PC-3 (cell line): ENCODE measurements at places on chromosomes 7 and 10. TPM values are rescaled to one million over a fixed set of nuclear protein-coding genes. Genes with fewer than 3 reads are reported as not detected.
A peak's percentile ranks its signal among the peaks of the same experiment; 100 is the strongest.

GRCh38 chr10:6220418-6221191 lies 17.9 kb downstream of the PFKFB3 start:
- no peak overlapping the region for H3K27ac ChIP-seq
- H3K36me3 ChIP-seq = no peaks in the 10 kb centered on the region
- H3K27me3 ChIP-seq = no peaks in the 10 kb centered on the region

- H3K4me1 ChIP-seq = no peaks in the 10 kb centered on the region
- H3K27me3 ChIP-seq = no peaks in the 10 kb centered on the region
- H3K4me3 ChIP-seq = no peak overlapping the region
- no peak for DNase-seq
- no peak overlapping the region for H3K27ac ChIP-seq
- H3K36me3 ChIP-seq = no peaks in the 10 kb centered on the region
These were observed 490.0 kb downstream of the SH2D4B start for GRCh38 chr10:81027706-81028105.

- H3K27me3 ChIP-seq = no peaks in the 10 kb centered on the region
- H3K36me3 ChIP-seq = peaks cover 11% of the 10 kb centered on the region; the same call in 1 of the 2 replicates
- no peak for DNase-seq
- H3K27ac ChIP-seq = no peak overlapping the region
- H3K4me1 ChIP-seq = peaks cover 5% of the 10 kb centered on the region; the same call in 1 of the 2 replicates
- no peak overlapping the region for H3K4me3 ChIP-seq
These were observed 3.0 kb upstream of the BUB3 start for GRCh38 chr10:123150986-123151736.

DNA sequence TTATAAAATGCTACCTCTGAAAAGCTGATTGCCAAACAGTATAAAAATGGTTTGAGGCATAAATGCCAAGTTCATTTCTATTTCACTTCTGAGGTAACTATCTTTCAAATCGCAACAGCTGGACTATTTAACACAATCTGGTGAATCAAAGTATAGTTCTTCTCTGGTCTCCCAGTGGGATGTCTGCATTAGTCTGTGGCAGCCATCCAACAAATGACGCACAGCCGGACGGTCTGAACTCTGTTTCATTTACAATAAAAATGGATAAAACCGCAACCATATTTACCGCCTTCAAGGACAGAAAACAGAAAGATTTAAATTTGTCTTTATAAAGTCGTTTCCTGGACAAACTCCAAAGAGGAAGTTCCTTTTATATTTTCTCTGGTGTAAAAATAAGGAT lies 41.9 kb downstream of the ENO4 start:
- H3K4me1 ChIP-seq = peaks cover 67% of the 10 kb centered on the region
- H3K27ac ChIP-seq = peak overlapping the region; percentile 44
- H3K4me3 ChIP-seq = peak overlapping the region; percentile 34; the same call in 1 of the 2 replicates
- DNase-seq = peak; percentile 94

DNA sequence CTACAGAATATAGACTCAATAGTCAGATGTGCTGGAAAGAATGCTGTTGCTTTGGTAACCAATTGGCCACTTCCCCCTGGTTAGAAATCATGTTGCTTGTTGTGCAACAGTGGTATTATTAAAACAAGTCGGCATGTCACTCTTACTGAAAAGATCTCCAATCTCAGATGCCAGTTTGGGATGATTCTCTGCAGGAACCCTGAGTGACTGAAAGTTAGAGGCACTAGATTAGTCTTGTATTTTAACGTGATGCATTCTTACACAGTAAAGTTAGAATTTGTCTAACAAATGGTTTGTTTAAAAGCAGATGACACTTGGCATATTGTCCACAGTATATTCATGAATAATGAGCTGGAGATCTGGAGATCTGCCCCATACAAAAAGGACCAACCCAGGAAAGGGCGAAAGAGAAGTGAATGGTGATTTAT lies 287.6 kb downstream of the TWIST1 start:
- peaks cover 15% of the 10 kb centered on the region for H3K4me1 ChIP-seq
- no peak overlapping the region for H3K27ac ChIP-seq
- H3K27me3 ChIP-seq = no peaks in the 10 kb centered on the region
- no peaks in the 10 kb centered on the region for H3K36me3 ChIP-seq

DNA sequence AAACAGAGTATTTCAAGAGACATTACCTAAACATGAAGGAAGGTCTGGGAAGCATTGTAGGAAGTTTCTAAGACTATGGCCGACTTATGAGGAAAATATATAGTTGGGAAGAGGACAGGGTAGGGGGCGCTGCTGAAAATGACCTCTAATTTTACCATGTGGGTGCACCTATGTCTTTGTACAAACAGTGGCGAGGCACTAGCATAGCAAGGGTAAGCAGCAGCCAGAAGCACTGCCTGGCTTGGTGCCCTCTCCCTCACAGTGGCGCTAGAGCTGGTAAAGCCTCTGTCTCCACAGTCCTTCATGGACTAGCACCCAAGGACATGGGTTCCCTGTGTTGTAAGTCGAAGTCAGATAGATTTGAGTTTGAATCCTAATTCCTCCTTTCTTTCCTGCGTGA lies 461.2 kb downstream of the INHBA start:
- H3K27ac ChIP-seq = 0 out of 2 replicates have a peak overlapping the region, but pooled peaks have one; percentile 13
- DNase-seq = no peak
- no peaks in the 10 kb centered on the region for H3K36me3 ChIP-seq
- H3K4me3 ChIP-seq = no peak overlapping the region
- H3K27me3 ChIP-seq = no peaks in the 10 kb centered on the region

DNA sequence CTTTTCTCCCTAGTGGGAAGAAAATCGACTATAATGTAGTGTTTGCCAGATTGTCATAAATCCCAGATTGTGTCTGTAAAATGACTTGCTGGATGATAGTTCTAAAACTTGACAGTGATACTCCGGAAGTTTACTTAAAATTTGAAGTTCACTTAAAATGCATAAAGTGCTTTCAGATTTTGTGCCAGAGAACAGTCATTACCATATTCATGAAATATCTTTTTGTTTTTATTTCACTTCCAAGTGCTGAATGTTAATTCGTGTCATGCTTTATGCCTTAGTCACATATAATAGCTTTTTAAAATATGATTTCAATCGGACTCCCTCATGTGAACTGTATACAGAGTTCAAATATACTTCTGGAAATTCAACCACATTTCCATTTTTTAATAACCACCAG lies 30.4 kb downstream of the PRPF18 start:
- no peak overlapping the region for H3K27ac ChIP-seq
- H3K4me1 ChIP-seq = no peaks in the 10 kb centered on the region
- no peak overlapping the region for H3K4me3 ChIP-seq
- H3K27me3 ChIP-seq = no peaks in the 10 kb centered on the region

GRCh38 chr7:73626814-73627213 lies 2.5 kb upstream of the MLXIPL start:
- DNase-seq = peak; percentile 26
- no peak overlapping the region for H3K27ac ChIP-seq
- H3K4me1 ChIP-seq = peaks cover 5% of the 10 kb centered on the region; the same call in 1 of the 2 replicates
- no peaks in the 10 kb centered on the region for H3K36me3 ChIP-seq

DNA sequence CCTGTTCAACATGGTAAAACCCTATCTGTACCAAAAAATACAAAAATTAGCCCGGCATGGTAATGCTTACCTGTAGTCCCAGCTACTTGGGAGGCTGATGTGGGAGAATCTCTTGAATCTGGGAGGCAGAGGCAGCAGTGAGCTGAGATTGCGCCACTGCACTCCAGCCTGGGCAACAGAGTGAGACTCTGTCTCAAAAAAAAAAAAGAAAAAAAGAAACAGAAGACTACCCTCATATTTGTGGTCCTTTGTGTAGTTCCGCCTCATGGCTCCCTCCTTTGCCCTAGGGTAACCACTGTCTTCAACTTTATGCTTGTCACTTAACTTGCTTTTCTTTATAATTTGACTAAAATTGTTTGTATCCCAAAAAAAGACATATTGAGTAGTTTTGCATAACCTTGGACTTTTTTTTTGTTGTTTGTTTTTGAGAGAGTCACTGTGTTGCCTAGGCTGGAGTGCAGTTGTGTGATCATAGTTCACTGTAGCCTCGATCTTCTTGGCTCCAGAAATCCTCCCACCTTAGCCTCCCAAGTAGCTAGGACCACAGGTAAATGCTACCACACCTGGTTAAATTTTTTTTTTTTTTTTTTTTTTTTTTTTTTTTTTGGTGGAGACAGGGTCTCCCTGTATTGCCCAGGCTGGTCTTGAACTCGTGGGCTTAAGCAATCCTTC lies 3.7 kb downstream of the ZNF487 start:
- no peak for DNase-seq
- no peaks in the 10 kb centered on the region for H3K36me3 ChIP-seq
- peaks cover under 1% of the 10 kb centered on the region; the same call in 1 of the 2 replicates for H3K4me1 ChIP-seq
- H3K4me3 ChIP-seq = no peak overlapping the region
- no peaks in the 10 kb centered on the region for H3K27me3 ChIP-seq

GRCh38 chr10:124162774-124163354 lies 69.5 kb upstream of the CHST15 start:
- DNase-seq = no peak
- no peaks in the 10 kb centered on the region for H3K36me3 ChIP-seq
- H3K4me1 ChIP-seq = no peaks in the 10 kb centered on the region

- H3K4me1 ChIP-seq = peaks cover 18% of the 10 kb centered on the region
- H3K4me3 ChIP-seq = no peak overlapping the region
- DNase-seq = no peak
- no peaks in the 10 kb centered on the region for H3K36me3 ChIP-seq
These were observed 35.8 kb upstream of the LYZL1 start for GRCh38 chr10:29252811-29253689.

DNA sequence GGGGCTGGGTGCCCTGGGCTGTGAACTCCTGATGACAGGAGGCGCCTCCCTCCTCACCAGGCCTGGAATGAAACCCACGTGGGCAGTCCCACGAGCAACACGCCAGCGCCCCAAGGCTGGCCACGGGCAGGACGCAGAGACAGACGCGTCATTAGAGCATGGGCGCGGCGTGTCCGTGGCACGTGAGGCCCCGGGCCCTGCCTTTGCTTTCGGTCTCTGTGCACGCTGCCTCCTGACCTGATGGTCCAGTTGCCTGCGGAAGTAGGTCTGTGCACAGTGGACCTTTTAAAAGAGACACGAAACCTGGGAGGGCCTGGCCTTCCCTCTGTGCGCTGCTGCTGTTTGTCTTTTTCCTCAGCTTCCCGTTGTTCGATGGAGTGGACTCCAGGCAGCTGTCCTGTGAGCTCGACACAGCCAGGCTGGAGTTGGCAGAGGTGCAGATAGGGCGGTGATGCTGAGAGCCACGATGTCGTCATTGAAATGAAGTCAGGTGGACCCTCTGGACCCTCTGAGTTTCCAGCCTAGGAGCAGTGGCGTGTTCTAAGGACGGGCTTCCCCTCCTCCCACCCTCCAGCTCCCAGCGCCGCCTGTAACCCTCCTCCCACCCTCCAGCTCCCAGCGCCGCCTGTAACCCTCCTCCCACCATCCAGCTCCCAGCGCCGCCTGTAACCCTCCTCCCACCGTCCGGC lies 40.1 kb upstream of the CFAP46 start:
- DNase-seq = no peak
- no peak overlapping the region for H3K4me3 ChIP-seq
- H3K27me3 ChIP-seq = peaks cover 19% of the 10 kb centered on the region

GRCh38 chr7:41955893-41956675 lies 253.2 kb upstream of the INHBA start:
- peak; percentile 97 for DNase-seq
- H3K36me3 ChIP-seq = no peaks in the 10 kb centered on the region
- peaks cover 19% of the 10 kb centered on the region for H3K4me1 ChIP-seq
- peak overlapping the region; percentile 38 for H3K4me3 ChIP-seq
- H3K27ac ChIP-seq = no peak overlapping the region

GRCh38 chr7:155954550-155955366 lies 142.5 kb upstream of the SHH start:
- no peak overlapping the region for H3K27ac ChIP-seq
- DNase-seq = no peak
- no peak overlapping the region for H3K4me3 ChIP-seq
- no peaks in the 10 kb centered on the region for H3K27me3 ChIP-seq
- no peaks in the 10 kb centered on the region for H3K36me3 ChIP-seq

GRCh38 chr7:108226816-108227299 lies 96.7 kb upstream of the LAMB4 start:
- no peak for DNase-seq
- H3K4me1 ChIP-seq = no peaks in the 10 kb centered on the region
- no peak overlapping the region for H3K27ac ChIP-seq
- no peaks in the 10 kb centered on the region for H3K27me3 ChIP-seq

DNA sequence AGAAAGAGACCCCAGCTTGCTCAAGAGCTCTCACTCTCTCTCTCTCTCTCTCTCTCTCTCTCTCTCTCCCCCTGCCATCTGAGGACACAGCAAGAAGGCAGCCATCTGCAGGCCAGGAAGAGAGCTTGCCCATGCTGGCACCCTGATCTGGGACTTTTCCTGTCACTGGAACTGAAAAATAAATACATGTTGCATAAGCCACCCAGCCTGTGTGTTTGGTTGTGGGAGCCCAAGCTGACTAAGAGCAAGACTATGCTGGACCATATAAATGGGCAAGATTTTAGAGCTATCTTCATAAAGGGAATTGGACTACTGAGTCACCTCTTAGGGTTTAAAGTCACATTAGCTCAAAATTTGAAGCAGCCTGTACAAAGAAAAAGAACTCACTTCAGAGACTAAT lies 98.6 kb downstream of the SLC16A9 start:
- H3K36me3 ChIP-seq = no peaks in the 10 kb centered on the region
- no peaks in the 10 kb centered on the region for H3K27me3 ChIP-seq
- DNase-seq = peak; percentile 69
- peaks cover 13% of the 10 kb centered on the region for H3K4me1 ChIP-seq

DNA sequence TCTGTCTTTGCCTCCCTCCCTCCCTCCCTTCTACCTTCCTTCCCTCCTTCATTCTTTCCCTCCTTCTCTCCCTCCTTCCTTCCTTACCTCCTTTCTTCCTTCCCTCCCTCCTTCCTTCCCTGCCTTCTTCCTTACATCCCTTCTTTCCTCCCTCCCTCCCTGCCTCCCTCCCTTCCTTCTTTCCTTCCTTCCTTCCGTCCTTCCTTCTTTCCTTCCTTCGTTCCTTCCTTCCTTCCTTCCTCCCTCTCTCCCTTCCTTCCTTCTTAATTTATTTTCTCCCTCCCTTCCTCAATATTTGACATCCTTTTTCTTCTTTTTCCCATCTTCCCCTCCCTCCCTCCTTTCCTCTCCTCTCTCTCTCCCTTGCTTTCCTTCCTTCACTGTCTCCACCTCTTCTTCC lies 301.8 kb downstream of the GATA3 start:
- no peak for DNase-seq
- H3K4me1 ChIP-seq = 0 out of 2 replicates have a peak, but pooled peaks cover 2% of the 10 kb centered on the region
- H3K27me3 ChIP-seq = no peaks in the 10 kb centered on the region
- no peak overlapping the region for H3K4me3 ChIP-seq

- H3K4me1 ChIP-seq = peaks cover 13% of the 10 kb centered on the region
- DNase-seq = peak; percentile 85
- H3K27me3 ChIP-seq = no peaks in the 10 kb centered on the region
- H3K4me3 ChIP-seq = peak overlapping the region; percentile 70
- peak overlapping the region; percentile 2; the same call in 1 of the 2 replicates for H3K27ac ChIP-seq
These were observed 24.0 kb downstream of the ZPBP start for GRCh38 chr7:50068850-50069551.

NOLC1 gene
- 69.9 TPM in 2 replicates for total RNA-seq

AGMO gene
- total RNA-seq = 0.11 TPM in 1 of 2 replicates, not detected in the other

ELN gene
- 0.07 TPM in 1 of 2 replicates, not detected in the other for total RNA-seq

TMEM229A gene
- total RNA-seq = not detected in 2 replicates

ASIC3 gene
- total RNA-seq = 1.7 and 2.6 TPM in 2 replicates

TRIM74 gene
- 0.23 TPM in 1 of 2 replicates, not detected in the other for total RNA-seq

CREM gene
- 150 and 195 TPM in 2 replicates for total RNA-seq

STEAP1B gene
- 0.47 TPM in 1 of 2 replicates, not detected in the other for total RNA-seq

TRIM50 gene
- total RNA-seq = not detected in 2 replicates
